ENCODE measurements at places on chromosomes 5 and 9.

GRCh38 chr5:146047396-146047795, 58.0 kb downstream of the PLAC8L1 start:
- no peak for DNase-seq

- no peak for DNase-seq
Measured at GRCh38 chr5:33824516-33825195, 67.1 kb downstream of the ADAMTS12 start.

GRCh38 chr9:99663856-99664255, 157.8 kb upstream of the NR4A3 start:
- no peak for DNase-seq

GRCh38 chr5:86861512-86861911, 243.8 kb downstream of the COX7C start:
- DNase-seq, result no peak

DNA sequence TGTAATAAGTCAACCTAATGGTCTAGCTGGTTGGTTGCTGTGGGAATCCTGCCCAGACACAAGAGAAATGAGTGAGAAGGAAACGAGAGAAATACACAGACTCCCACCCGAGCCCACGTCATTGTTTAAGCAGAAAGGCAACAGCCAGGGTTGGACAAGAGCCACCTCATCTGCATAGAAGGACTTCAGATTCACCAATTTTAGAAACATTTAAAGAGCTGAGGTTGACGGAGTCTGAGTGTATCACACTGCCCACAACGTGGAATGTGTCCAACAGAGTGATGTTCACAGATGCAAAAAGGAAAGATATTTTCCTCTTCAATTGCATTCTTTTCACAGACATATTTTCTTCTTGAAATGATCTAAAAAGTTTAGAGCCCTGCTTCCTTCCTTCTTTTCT, 349.5 kb downstream of the AGTPBP1 start:
- no peak for DNase-seq

DNA sequence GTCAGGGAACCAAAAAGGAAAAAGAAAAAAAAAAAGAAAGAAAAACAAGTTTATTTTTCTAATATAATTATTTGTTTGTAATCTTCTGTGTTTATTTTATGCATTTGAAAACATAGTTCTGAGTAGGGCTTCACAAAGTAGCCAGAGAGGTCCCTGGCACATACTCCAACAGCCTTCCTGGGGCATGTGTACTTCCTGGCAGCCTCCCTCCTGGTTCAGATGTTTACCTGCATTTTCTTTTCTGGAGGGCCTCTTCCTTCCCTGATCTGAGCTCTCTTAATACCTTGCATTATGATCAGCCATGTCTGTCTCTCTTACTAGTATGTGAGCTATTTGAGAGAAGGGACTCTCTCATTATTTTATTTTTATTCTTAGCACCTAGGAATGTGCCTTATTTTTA, 361.8 kb downstream of the KDM4C start:
- DNase-seq, result no peak

DNA sequence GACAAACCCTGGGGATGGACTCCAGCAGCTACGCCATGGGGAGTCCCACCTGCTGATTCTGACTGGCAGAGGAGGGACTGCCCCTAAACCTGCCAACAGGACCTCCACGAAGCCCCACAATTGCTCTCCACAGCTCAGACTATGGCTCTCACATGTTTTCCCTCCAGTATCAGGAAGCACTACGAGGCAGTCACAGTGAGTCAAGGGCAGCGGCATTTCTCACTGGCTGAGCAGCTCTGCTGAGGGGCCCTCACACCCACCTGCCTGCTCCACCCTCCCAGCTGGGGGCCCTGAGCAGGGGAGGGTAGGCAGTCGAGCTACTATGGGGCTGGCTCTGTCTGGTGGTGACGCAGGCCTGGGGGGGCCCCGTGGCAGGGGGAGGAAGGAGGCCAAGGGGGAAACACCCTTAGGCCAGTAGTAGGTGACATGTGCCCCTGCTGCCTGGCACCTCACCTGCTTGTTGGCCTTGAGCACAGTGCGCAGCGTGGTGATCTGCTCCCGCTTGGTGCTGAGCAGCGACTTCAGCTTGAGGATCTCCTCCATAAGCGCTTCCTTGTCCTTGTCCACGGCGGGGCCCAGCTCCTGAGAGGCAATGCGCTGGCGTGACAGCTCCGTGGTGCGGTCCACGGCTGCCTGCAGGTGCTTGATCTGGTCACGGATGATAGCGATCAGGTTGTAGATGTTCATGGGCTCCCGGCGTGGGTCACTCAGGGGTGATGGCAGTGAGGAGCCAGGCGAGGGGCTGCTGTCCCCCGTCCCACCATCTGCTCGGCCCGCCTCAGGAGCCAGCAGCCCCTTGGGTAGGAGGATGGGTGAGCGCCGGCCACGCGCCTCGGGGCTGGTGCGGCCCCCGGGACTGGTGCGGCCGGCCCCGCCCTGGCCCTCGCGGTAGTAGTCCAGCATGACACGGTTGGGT, 46.3 kb downstream of the BICD2 start:
- peak; percentile 15 for DNase-seq

DNA sequence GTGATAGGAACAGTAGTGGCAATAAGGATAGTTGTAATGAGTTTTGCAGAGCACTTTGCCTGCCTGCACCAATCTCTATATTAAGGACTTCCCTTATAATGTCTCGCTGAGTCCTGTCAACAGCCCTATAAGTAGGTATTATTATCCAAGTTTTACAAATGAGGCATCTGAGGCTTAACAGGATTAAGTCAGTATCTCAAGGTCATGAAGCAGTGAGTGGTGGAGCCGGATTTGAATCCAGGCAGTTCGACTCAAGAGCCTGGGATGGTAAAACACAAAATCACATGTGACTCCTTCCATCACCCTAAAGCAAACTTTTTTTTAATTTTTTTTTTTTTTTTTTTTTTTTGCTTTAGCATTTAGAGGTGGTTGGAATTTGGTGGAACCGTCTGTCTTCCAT, 59.0 kb upstream of the RARS1 start:
- no peak for DNase-seq
